ENCODE measurements at places on chromosomes 16 and 17.

GRCh38 chr16:71499775-71500364 is 10.7 kb upstream of the ZNF19 start:
- peak; percentile 9 for DNase-seq

- DNase-seq = no peak
These were observed 4.8 kb downstream of the ZP2 start for GRCh38 chr16:21206550-21206949.

DNA sequence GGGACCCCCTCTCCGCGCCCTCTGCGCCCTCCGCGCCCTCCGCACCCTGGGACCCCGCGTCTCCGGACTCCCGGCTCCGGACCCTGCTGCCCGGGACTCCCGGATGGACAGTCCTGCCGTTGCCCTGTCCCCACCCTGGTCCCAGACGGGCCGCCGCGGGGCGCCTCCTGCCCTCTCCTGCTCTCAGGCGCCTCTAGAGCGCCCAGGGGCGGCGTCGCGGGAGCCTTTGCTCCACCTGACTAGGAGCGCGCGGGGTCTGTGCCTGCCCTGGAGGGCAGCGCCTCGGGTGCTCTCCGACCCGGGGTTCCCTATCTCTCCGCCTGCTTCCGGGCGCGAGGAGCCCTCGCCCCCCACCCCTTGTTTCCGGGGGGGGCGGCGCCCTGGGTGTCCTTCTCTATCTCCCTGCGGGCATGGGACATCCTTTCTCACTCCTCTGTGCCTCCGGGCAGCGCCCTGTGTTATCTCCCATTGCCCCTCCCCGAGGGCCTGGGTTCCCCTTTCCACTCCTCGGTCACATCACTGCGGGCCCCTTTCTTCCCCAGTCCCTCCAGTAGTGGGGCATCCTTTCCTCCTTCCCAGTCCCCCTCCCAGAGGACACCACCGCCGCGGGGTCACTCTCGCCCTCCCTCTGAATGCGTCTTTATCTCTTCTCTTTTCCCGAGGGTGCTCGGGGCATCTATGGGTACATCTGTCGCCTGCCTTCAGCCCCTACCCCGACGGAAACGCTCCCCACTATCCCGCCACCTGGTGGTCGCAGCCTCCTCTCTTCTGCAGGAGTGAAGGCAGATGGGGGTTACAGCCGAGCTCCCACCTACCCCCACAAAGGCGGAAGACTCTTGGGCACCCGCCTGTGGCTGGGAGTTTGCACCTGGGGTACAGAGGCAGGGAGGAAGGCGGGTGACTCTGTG is 875 bp downstream of the PRKCB start:
- peak; percentile 37 for DNase-seq

- no peak for DNase-seq
These were observed 524 bp upstream of the ZFP3 start for GRCh38 chr17:5077781-5078105.

DNA sequence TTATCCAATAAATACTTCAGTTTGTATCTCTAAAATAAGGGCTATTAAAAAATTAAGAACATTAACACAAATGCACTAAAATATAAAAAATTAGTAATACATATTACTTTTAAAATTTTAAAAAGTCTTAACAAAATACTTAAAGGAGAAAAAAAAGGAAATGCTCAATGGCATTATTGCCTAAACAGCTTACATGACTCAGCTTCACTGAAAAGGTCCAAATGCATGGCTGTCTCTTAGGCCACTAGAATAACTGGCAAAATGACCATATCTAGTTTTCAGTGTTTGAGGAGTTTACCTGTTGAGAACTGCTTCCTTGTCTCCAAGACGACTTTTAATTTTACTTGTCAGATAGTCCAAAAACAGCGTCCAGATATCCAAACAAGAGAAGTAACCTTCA is 66.0 kb downstream of the XPO6 start:
- no peak for DNase-seq

DNA sequence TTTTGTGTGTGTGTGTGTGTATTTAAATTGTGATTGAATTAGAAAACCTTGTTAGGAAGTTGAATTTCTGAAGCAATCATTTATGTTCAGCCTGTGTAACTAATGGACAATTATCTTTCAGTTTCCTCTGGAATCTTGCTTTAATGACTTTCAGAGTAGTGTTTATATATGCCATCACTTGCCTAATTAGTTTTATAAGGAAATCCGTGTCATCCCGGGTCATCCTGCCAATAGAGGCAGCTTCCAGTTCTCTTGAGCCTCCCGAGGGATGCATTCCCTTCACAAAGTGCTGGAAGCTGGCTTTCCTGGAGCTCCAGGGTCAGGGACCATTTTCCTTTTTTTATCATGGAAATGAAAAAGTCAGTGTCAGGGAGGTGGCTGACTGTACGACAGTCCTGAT is 42.9 kb downstream of the PRKCA start:
- no peak for DNase-seq

- DNase-seq = no peak
These were observed 168.5 kb downstream of the XYLT1 start for GRCh38 chr16:17302214-17302613.

DNA sequence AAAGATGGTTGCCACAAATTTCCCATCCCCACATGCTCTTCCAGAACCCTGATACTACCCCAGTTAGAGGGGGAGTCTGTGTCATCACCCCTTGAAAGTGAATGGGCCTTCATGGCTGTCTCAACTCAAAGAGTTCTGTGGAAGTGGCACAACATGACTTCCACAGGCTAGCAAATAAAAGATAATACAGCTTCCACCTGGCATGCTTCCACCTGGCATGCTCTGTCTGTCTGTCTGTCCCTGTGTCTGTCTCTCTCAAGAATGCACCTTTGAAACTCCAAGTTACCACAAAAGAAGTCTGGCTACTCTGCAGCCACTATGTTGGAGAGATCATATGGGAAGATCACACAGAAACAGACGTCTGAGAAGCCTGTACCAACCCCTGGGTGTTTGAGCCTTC is 35.0 kb downstream of the CFDP1 start:
- no peak for DNase-seq

DNA sequence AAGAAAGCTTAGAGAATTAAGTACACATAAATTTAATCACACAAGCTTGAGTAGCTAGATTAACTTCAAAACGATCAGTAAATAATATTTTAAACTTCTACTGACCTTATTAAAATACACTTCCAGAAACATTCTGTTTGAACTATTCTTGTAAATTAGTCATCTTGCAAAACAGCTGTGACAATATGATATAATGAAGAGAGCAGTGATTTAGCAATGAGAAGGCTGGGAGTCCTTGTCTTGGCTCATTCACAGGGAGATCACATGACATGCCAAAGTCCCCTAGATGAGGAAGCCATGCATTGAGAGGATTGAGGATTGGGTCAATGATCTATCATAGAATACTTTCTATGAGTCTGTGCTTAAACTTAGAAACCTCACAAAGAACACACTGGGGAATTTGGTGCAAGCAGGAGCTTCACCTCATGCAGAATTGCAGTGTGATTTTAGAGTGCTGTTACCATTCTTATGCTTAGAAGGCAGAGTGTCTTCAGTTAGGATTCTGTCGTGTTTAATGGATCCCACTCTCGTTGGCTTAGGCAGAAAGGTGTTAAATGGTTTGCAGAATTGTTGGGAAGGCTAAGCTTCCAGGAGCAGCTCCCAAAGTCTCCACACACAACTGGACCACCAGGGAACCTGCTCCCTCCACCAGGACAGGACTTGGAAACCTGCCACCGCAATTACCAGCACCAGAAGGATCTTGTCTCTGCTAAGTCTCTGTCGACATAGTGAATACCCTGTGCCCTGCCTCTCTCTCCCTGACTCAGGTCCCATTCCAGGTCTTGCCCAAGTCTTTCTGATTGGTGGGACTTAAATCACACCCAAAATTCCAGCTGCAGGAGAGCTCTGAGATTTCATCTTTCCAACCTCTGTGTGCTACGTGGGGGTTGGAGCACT is 87.1 kb downstream of the USP22 start:
- no peak for DNase-seq

DNA sequence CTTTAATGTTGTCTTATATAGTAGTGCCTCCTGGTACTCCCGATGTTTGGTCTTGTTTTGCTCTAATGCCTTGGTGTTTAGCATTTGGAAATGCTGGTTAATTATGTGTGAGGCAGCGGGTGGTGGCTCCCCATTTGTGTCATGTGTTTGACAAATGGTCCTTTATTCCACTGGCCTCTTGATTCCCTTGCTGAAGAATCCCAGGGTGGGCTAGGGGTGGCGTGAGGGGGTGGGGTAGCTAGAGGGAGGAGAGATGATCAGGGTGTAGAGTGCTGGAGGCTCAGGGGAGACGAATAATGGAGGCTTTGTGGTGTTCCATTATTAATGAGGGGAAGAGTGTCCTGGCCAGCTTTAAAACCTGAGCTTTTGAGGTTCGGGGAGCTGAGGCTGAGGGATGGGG is 5.4 kb downstream of the DYNLL2 start:
- no peak for DNase-seq

DNA sequence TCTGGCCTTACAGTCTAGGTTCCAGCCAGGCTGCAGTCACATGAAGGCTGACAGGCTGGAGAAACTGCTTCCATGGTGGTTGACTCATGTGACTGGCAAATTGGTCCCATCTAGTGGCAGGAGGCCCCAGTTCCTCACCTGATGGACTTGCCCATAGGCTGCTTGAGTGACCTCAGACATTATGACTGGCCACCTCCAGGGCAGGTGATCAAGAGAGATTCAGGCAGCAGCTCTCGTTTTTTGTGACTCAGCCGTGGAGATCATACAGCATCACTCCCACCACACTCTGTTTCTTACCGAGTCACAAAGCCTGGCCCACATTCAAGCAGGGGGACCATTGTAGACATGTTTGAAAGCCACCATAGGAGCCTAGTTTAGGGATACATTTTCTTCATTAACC is 34.5 kb downstream of the SIAH1 start:
- no peak for DNase-seq

GRCh38 chr17:28773736-28774135 is 29.9 kb downstream of the TRAF4 start:
- no peak for DNase-seq

GRCh38 chr17:10059684-10060211 is 138.7 kb downstream of the GAS7 start:
- DNase-seq = no peak

DNA sequence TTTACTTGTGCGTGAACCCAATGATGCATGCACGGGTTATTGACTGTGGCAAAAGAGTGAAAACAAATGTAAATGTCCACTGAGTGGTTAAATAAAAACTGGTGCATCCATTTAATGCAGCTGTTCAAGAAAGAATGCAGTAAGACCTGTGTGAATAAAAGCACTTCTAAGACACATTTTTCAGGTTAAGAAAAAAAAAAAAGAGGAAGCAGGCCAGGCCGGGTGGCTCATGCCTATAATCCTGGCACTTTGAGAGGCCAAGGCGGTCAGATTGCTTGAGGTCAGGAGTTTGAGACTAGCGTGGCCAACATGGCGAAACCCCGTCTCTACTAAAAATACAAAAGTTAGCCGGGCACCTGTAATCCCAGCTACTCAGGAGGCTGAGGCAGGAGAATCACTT is 11.8 kb downstream of the CNGB1 start:
- DNase-seq = no peak

DNA sequence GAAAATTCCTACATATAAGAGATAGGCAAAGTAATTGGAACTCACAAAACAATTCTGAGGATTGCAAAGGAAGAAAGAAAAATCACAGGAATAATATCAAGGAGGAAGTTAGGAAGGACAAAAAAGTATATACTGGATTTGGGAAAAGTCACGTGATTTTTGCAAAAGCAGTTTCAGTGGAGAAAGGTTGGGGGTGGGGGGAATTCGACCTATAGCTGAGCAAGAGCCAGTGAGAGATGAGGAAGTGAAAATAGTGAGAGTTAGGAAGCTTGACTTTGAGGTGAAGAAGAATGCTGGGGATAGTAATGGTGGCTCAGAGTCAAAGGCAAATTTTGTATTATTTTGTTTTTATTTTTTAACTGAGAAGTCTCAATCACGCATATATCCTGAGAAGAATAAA is 438.0 kb upstream of the PMFBP1 start:
- no peak for DNase-seq

Data from activated T-cell treated with anti-CD3 and anti-CD28 coated beads for 1 hour (primary cell).